Peyer's patch (tissue), 4 donors: ENCODE measurements at places on chromosomes 3 and 15.

- no peak for DNase-seq
Measured at GRCh38 chr3:20751296-20751695, 565.3 kb upstream of the SGO1 start.

DNA sequence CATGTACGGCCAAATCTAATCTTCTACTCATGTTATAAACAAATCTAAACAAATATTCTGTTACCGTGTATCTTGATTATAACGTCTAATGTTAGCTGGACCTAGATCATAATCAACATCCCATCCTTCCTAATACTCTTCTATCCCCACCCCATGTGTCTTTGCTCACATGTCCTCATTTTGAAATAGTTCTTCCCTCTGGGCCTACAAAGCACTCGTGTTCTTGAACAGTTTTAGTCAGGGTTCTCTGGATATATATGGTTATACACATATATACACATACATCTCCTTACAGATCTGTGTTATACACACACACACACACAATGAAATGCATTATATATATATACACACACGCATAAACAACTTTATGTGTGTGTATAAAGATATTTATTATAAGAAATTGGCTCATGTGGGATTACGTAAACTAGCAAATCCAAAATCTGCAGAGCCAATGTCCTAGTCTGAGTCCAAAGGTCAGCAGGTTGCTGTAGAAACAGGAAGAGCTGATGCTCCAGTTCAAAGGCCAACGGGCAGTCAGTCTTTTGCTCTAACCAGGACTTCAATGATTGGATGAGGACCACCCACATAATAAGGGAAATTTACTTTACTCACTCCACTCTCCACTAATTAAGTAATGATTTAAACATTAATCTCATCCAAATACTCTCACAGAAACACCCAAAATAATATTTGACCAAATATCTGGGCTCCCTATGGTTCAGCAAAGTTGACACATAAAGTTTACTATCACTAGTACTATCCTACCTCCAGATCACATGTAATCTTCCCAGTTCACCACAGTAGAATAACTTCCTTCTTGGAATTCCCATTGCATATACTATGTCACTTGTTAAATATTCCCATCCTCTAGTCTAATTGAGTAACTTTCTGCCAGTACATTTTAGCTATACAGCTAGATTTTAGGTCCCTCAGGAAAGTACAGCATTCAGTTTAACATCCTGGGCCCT, 450.0 kb downstream of the ROBO1 start:
- DNase-seq: no peak

DNA sequence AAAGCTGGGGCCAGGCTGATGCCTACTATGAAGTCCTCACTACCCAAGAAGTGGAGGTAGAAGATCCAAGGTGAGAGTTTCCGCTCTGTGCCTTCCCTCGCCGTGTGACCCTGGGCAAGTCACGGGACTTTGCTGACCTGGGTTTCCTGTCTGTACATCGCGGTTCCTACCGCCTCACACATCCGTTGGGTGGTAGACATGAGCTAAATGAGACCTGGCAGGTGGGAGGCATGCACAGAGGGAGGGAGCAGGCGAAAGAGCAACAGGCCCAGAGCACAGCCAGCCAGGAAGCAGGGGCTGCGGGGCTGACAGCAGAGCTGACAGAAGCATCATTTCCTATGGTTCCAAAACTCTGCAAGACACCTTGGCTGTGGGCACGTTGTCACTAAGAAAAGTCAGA, 157.3 kb upstream of the BHLHE40 start:
- no peak for DNase-seq

- DNase-seq: no peak
Measured at GRCh38 chr15:35289024-35289617, 204.0 kb upstream of the NANOGP8 start.

DNA sequence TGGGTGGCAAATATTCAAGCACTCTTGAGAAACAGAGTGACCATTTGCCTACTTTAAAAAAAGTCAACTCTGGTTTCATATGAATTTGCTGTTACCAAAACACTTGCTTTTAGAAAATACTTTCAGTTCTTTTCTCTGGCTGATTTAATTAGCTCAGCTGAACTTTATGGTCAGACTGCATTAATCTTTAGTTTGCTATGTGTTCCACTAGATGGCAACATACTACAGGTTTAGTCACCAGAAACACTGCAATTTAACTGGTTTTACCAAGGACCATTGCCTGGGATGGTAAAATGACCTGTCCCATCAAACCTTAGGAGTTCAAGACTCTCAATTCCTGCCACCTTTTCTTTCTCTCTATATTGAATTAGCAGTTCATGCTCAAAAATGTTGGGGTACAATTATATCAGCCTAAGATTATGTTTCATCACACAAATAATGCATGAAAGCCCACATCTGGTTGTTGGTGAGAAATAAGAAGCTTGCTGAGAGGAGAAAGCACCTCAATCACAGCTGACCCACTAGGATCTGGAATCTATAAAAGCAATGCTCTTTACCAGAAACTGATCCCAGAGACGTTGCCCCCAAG, 14.2 kb downstream of the EIF4E3 start:
- DNase-seq: no peak

DNA sequence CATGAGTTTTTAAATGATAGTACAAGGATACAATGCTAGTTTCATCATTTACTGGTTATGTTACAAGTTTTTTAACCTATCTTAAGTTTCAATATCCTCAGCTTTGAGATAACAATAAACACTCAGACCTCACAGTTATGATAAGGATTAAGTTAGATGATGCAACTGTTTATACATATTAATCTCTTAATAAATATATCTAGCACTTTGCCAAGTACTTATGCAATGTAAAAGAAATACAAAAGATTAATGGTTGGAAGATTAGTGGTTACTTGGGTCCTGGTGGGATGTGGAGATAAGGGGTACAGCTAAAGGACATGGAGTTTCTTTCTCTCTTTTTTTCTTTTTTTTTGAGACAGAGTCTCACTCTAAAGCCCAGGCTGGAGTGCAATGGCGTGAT, 12.0 kb downstream of the SPPL2A start:
- no peak for DNase-seq

DNA sequence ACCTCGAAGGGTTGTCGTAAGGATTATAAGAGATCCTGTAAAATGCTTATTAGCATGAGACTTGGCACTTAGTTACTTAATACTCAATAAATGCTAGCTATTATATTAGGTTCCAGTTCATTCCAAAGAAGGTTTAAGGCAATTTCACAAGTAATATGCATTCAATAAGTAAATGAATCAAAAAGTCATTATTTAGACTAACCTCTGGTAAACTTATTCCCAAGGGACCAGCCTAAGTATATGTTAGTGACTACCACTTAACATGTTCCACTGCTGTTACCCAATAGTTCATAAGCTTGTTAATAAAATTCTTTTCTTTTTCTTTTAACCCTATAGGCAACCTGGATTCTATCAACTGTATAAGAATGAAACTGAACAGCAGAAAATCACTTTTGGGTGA, 5.1 kb downstream of the PDCD10 start:
- DNase-seq: no peak

DNA sequence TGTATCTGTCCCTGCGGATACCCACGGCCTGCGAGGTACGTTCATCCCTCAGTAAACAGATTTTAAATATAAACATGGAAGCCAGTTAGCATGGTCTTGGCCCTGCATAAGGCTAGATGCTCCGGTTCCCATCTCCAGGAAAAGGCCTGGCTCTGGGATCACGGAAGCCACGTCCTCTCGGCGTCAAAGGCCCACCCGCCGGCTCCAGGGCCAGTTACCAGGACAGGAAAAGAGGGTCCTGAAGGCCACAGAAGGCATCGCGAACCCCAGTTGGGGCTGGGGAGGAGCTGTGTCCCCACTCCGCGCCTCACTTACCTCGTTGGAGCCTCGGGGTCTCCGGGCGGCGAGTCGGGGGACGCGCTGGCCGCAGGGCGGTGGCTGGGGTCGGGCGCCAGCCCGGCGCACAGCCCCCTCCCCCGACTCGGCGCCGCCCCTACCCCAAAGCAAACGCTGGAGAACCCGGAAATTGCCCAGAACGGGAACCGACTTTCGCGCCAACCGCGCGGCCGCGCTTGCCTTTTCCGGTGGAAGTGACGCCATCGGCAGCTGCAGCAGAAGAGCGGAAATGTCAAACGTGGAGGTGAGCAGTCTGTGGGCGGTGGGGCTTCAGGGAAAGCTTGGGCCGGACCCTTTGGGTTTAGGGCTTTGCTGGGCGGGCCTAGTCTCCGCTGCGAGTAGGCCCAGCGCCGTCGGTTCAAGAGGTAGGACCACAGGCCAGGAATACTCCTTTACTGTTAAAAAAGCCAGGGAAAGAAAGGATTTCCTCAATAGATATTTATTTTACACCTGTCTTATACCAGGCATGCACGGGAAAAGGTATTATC, at the start of gene TOPBP1:
Gene TOPBP1, minus strand, starts transcription at position 488 of the 824 bp plus-strand sequence. CDS start 814 bp downstream, outside the sequence.
- DNase-seq: peak; percentile 94

DNA sequence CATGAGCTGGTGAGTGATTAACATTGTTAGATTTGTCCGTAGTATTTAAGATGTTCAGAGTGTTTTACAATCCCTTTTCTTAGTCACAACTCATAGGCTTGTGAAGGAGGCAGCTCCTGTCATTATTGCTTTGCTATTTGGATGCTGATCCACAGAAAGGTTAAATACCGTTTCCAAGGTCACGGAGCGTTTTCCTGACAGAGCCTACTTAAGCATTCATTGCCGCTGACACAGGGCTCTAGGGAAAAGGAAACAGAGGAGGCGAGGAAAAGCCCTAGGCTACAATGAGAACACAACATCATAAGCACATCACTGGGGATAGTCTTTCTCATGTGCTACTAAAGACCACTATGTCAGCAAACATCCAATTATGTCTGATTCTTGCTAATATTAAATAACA, 38.5 kb upstream of the CPB1 start:
- no peak for DNase-seq

- no peak for DNase-seq
Measured at GRCh38 chr3:13457593-13457992, 22.5 kb upstream of the HDAC11 start.

- no peak for DNase-seq
Measured at GRCh38 chr3:137217733-137218132, 259.9 kb downstream of the IL20RB start.

- peak; percentile 78 for DNase-seq
Measured at GRCh38 chr15:69760890-69761568, 308.4 kb downstream of the RPLP1 start.

- DNase-seq: no peak
Measured at GRCh38 chr15:99550077-99550476, 15.7 kb upstream of the MEF2A start.

DNA sequence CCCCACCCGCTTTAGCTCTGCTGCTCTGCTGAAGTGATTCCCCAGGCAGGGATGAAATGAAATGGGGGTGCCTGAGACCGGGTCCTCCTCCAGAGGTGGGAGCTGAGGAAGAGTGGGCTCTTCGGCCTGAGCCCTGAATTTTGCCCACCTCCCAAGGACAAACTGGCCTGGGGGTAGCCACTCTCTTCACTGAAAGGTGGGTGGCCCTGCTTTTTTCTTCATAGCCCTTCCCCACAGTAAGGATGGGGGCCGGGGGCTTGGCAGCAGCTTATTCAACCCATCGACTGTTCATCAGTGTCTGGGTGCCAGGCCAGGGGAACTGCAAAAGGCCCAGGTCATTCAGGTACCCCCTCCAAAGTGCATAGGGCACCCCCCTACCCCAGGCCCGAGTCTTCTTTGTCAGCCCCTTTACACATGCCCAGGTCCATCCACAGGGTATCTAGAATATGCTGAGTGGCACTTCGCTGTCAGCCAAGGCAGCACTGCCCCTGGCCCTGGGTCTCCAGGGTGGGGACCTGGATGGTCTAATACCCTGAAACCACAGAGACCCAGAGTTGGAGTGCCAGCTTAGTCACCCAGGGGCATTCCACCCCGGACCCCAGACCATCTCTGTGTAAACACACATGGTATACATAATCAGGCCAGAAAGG, 7.9 kb downstream of the SCN5A start:
- no peak for DNase-seq

DNA sequence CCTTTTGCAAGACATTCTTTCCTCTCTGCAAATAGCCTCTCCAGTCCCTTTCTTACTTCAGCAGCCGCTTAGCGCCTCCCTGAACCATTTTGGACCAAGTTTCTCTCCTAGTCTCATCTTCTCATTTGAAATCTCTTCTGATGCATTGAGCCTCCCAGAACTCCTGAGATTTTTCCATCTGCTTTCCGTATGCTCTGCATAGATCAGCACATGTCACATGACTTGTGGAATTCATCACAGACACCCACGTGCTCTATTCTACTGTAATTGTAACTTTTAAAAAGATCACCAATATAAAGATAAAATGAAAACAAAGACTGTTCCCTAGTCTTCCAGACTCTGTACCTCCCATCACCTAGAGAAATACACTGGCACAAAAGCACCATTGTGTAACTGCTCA, 100.7 kb downstream of the GADL1 start:
- DNase-seq: no peak

- no peak for DNase-seq
Measured at GRCh38 chr3:98739266-98739665, 23.9 kb upstream of the ST3GAL6 start.

GRCh38 chr3:65761446-65762234, 277.1 kb downstream of the MAGI1 start:
- DNase-seq: no peak

GRCh38 chr15:89171136-89172072, 50.0 kb downstream of the RLBP1 start:
- DNase-seq: peak; percentile 20

DNA sequence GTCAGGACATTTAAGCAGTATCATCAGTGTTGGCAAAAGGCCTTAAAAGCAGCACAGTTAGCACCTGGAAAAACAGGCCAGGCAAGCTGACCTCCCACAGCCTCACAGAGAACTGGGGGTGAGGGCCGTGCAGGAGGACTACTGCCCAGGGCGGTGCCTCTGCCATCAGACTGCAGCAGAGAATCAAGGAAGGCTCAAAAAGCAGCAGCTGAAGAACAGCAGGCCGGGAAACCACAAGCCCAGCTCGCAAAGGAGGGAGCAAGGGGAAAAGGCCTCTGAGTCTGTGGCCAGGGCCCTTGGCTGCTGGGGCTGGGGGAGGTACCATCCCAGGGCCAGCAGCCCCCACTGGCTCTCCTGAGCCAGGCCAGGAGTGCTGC, 84.2 kb downstream of the SEC22A start:
- no peak for DNase-seq

GRCh38 chr15:67054676-67055075, 10.7 kb upstream of the SMAD3 start:
- DNase-seq: no peak
